NCI-H1694 treated with DMSO at 0.1 percent for 48 hours (cell line): ENCODE measurements at places on chromosomes 6 and 20.

GRCh38 chr6:107917451-107918375 is 40.3 kb downstream of the SEC63 start:
- DNase-seq = no peak

DNA sequence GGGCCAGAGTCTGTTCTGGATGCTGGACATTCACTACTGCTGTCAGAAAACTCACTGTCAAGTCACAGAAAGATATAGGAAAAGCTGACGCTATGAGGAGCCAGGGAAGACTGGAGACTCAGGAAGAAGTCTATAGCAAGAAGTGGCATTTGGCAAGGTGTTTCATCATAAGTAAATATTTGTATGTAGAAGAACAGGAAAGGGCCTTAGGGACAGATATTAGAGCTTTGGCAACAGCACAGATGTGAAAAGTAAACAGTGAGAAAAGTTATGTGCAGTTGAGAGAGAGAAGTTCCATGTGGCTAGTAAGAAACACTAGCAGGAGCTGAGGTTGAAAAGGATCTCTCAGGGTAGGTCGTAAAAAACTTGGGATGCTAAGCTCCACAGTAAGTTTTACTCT is 868.9 kb downstream of the PHF3 start:
- no peak for DNase-seq

- no peak for DNase-seq
Observed at GRCh38 chr20:10805764-10806163, 132.0 kb upstream of the JAG1 start.

GRCh38 chr6:2988094-2988425 is 11.6 kb upstream of the NQO2 start:
- no peak for DNase-seq

GRCh38 chr6:40996591-40997233 is 42.3 kb downstream of the UNC5CL start:
- no peak for DNase-seq
